ENCODE measurements at places on chromosomes 7 and 10. TPM values are rescaled to one million over a fixed set of nuclear protein-coding genes. Genes with fewer than 3 reads are reported as not detected.

Gene MLXIPL
- 14.0 TPM for total RNA-seq

Gene RPP30
- 32.8 TPM for total RNA-seq

Gene LAMB4
- total RNA-seq: 0.16 TPM

Gene CDK14
- 53.5 TPM for total RNA-seq

Gene VWC2
- 5.9 TPM for total RNA-seq

Gene EPHA1
- 0.16 TPM for total RNA-seq

Gene GCK
- total RNA-seq: 5.6 TPM

Gene NYAP1
- 0.59 TPM for total RNA-seq

Gene ENTPD7
- total RNA-seq: 3.0 TPM

Gene CNPY4
- total RNA-seq: 9.0 TPM

Gene MICU1
- total RNA-seq: 44.8 TPM

Gene SLC25A13
- total RNA-seq: 20.4 TPM

Gene GTPBP4
- 25.0 TPM for total RNA-seq

Gene SMO
- 5.4 TPM for total RNA-seq

Gene ZNF394
- 17.3 TPM for total RNA-seq

Gene HTR7
- 0.31 TPM for total RNA-seq

Gene EBLN1
- not detected for total RNA-seq

Gene CAMK2B
- total RNA-seq: 75.8 TPM

Gene GATA3
- 2.1 TPM for total RNA-seq

Gene CYP3A4
- 0.34 TPM for total RNA-seq

Gene LIPJ
- not detected for total RNA-seq

Gene LBX1
- total RNA-seq: not detected

Gene NEUROG3
- total RNA-seq: not detected

Gene GIMAP6
- 35.4 TPM for total RNA-seq

Gene ANKRD30A
- 0.21 TPM for total RNA-seq

Gene DBNL
- 42.1 TPM for total RNA-seq

Gene PRR15
- total RNA-seq: 1.3 TPM

Gene RASSF4
- 71.5 TPM for total RNA-seq

Gene VPS26A
- 35.7 TPM for total RNA-seq

Gene CPA2
- not detected for total RNA-seq

Gene MXI1
- 43.0 TPM for total RNA-seq

Gene ZNF485
- 2.0 TPM for total RNA-seq

Gene NEURL1
- 0.39 TPM for total RNA-seq

Gene PON1
- not detected for total RNA-seq

Gene NUTM2D
- 4.2 TPM for total RNA-seq

Gene FZD8
- total RNA-seq: 14.8 TPM

Gene HBP1
- 31.7 TPM for total RNA-seq

Gene CDH23
- 4.7 TPM for total RNA-seq

Gene PNLIPRP2
- total RNA-seq: not detected

Gene AKR1C4
- not detected for total RNA-seq

Gene ABCB4
- 5.6 TPM for total RNA-seq

Gene GFRA1
- total RNA-seq: 4.9 TPM

Gene SLC13A1
- total RNA-seq: not detected

Gene ATP5F1C
- total RNA-seq: 454 TPM

Gene VAX1
- not detected for total RNA-seq

Gene ARHGAP22
- total RNA-seq: 6.0 TPM

Gene TMEM225B
- total RNA-seq: 0.50 TPM

Gene ERVW-1
- total RNA-seq: not detected

Gene RPEL1
- not detected for total RNA-seq

Gene RBP4
- 165 TPM for total RNA-seq

Gene VSIR
- 40.6 TPM for total RNA-seq

Gene GPR22
- 33.5 TPM for total RNA-seq
